ENCODE measurements at places on chromosomes 12 and 14. TPM values are rescaled to one million over a fixed set of nuclear protein-coding genes. Genes with fewer than 3 reads are reported as not detected.

GRCh38 chr12:58139894-58140293 lies 198.5 kb downstream of the ATP23 start:
- H3K27me3 ChIP-seq: no peaks in the 10 kb centered on the region
- H3K36me3 ChIP-seq: no peaks in the 10 kb centered on the region
- no peak overlapping the region for H3K4me3 ChIP-seq
- no peak overlapping the region for H3K27ac ChIP-seq
- no peak for DNase-seq

SERPINA10 gene
- total RNA-seq: 0.28 TPM

LTBP2 gene
- total RNA-seq: 973 TPM

ADSS1 gene
- total RNA-seq: 87.3 TPM

TMEM106C gene
- total RNA-seq: 149 TPM

MGP gene
- total RNA-seq: 6,234 TPM

GALNT16 gene
- total RNA-seq: 12.1 TPM

- peaks cover 13% of the 10 kb centered on the region for H3K4me1 ChIP-seq
- H3K36me3 ChIP-seq: no peaks in the 10 kb centered on the region
- H3K4me3 ChIP-seq: no peak overlapping the region
- no peak for DNase-seq
Measured at GRCh38 chr12:96383991-96384390, 16.2 kb downstream of the CDK17 start.

DDIT3 gene
- 35.5 TPM for total RNA-seq

GRCh38 chr12:130461839-130462557 lies 124.3 kb downstream of the PIWIL1 start:
- no peaks in the 10 kb centered on the region for H3K36me3 ChIP-seq
- no peak overlapping the region for H3K27ac ChIP-seq
- H3K27me3 ChIP-seq: no peaks in the 10 kb centered on the region
- DNase-seq: no peak

LRRC9 gene
- total RNA-seq: not detected

- H3K4me1 ChIP-seq: no peaks in the 10 kb centered on the region
- DNase-seq: no peak
- H3K27me3 ChIP-seq: no peaks in the 10 kb centered on the region
- no peak overlapping the region for H3K4me3 ChIP-seq
Measured at GRCh38 chr14:50619569-50620141, 48.5 kb downstream of the SAV1 start.

NDRG2 gene
- total RNA-seq: 139 TPM

DNA sequence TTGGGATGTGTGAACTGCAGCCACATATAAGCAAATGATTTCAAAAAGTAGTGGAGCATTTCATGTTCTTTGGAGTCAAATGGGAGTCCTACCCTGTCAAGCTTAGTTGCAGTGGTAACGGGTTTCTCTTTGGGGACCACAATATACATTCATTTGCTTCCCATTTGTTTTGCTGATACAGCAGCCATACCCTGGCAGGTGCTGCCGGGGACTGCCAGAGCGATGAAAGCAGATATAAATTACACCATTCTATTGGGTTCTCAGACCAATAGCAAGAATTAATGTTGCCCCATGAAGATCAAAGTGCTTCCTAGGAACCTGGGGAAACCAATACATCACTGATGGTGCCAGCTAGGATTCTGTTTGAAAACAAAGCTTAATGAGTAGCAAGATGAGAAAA lies 1621.5 kb upstream of the FLRT2 start:
- no peak overlapping the region for H3K27ac ChIP-seq
- no peak for DNase-seq
- no peaks in the 10 kb centered on the region for H3K4me1 ChIP-seq
- no peaks in the 10 kb centered on the region for H3K36me3 ChIP-seq
- no peaks in the 10 kb centered on the region for H3K27me3 ChIP-seq

GRCh38 chr14:100267990-100268389 lies 29.0 kb downstream of the YY1 start:
- peaks cover 16% of the 10 kb centered on the region for H3K4me1 ChIP-seq
- DNase-seq: no peak
- no peaks in the 10 kb centered on the region for H3K27me3 ChIP-seq
- H3K4me3 ChIP-seq: no peak overlapping the region

GRCh38 chr12:91984556-91984955 lies 161.1 kb downstream of the BTG1 start:
- no peak for DNase-seq
- H3K27me3 ChIP-seq: no peaks in the 10 kb centered on the region
- H3K4me3 ChIP-seq: no peak overlapping the region
- no peaks in the 10 kb centered on the region for H3K36me3 ChIP-seq
- no peak overlapping the region for H3K27ac ChIP-seq

PLEKHD1 gene
- 0.49 TPM for total RNA-seq

GRCh38 chr14:22648506-22648905 lies 4.4 kb upstream of the OR6J1 start:
- H3K4me3 ChIP-seq: no peak overlapping the region
- no peaks in the 10 kb centered on the region for H3K4me1 ChIP-seq
- H3K27ac ChIP-seq: no peak overlapping the region
- no peaks in the 10 kb centered on the region for H3K36me3 ChIP-seq
- no peaks in the 10 kb centered on the region for H3K27me3 ChIP-seq

GRCh38 chr12:26938701-26939062 lies 412 bp downstream of the FGFR1OP2 start:
- H3K36me3 ChIP-seq: no peaks in the 10 kb centered on the region
- H3K27ac ChIP-seq: peak overlapping the region; percentile 96
- peaks cover 61% of the 10 kb centered on the region for H3K4me1 ChIP-seq

DNA sequence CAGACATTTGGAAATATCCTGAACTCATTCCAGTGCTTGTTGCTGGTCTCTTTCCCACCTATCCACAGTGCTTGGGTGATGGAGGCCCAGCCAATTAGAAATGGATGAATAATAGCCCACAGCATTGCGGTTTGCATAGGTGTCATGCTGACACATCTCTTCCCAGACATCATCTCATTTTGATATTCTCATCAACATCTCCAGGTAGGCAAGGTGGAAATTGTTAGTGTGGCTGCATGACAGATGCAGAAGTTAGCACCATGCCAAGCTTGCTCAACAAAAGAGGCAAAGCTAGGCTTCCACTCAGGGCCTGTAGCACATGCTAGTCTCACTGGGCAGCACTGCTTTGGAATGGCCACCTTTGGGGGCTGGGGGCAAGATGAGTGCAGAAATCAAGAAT lies 1118.9 kb downstream of the VRK1 start:
- H3K27ac ChIP-seq: no peak overlapping the region
- no peak overlapping the region for H3K4me3 ChIP-seq
- no peak for DNase-seq
- no peaks in the 10 kb centered on the region for H3K36me3 ChIP-seq

DNA sequence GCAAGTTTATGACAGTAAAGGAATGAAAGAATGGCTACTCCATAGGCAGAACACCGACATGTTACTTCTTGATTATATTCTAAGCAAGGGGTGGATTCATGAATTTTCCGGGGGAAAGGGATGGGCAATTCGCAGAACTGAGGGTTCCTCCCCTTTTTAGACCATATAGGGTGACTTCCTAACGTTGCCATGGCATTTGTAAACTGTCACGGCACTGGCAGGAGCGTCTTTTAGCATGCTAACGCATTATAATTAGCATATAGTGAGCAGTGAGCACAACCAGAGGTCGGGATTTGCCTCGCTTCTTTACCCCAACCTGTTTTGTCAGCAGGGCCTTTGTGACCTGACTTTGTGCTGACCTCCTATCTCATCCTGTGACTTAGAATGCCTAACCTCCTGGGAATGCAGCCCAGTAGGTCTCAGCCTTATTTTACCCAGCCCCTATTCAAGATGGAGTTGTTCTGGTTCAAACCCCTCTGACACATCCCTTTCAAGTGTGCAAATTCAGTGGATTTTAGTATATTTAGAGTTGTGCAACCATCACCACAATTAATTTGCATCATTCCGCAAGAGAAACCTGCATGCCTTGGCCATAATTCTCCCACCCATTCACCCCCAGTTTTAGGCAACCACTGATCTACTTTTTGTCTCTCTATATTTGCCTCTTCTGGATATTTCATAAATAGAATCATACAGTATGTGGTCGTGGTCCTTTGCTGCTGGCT lies 27.4 kb downstream of the PALS1 start:
- H3K4me1 ChIP-seq: peaks cover 60% of the 10 kb centered on the region
- H3K4me3 ChIP-seq: peak overlapping the region; percentile 18
- DNase-seq: no peak
- H3K27ac ChIP-seq: no peak overlapping the region
- no peaks in the 10 kb centered on the region for H3K27me3 ChIP-seq

GRCh38 chr12:122182887-122183587 lies at the start of gene LRRC43:
TSS of gene LRRC43 (plus strand) at chr12:122183123. CDS start at chr12:122183145, 22 bp downstream.
- no peaks in the 10 kb centered on the region for H3K36me3 ChIP-seq
- no peak for DNase-seq
- H3K27me3 ChIP-seq: peaks cover 3% of the 10 kb centered on the region
- H3K4me3 ChIP-seq: peak within 1 kb of the TSS; percentile 79
- H3K4me1 ChIP-seq: peaks cover 5% of the 10 kb centered on the region

- H3K27ac ChIP-seq: peak overlapping the region; percentile 12
- peaks cover 5% of the 10 kb centered on the region for H3K36me3 ChIP-seq
- peak overlapping the region; percentile 47 for H3K4me3 ChIP-seq
- H3K4me1 ChIP-seq: peaks cover 5% of the 10 kb centered on the region
- DNase-seq: no peak
- H3K27me3 ChIP-seq: no peaks in the 10 kb centered on the region
Measured at GRCh38 chr12:561908-562593, 101.2 kb downstream of the NINJ2 start.

POTEM gene
- not detected for total RNA-seq

DNA sequence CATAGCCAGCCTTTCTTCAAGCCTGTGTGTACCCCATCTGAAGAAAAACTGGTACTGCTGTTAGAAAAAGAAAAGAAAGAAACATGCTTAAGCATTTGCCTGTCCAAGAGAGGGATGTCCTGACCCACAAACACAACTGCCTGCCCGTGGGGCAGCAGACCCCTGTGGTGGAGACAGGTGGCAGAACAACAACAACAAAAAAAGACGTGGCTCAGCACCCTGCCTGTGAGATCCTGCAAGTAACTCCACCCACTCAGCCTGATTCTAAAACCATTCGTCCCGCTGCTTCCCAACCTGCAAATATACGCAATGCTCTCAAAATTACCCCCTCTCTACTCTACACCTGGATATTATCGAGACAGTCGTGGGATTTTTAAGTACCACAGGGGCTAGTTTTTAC lies 64.9 kb upstream of the ZDHHC17 start:
- H3K27ac ChIP-seq: no peak overlapping the region
- no peak for DNase-seq
- H3K27me3 ChIP-seq: no peaks in the 10 kb centered on the region
- no peaks in the 10 kb centered on the region for H3K36me3 ChIP-seq
- H3K4me1 ChIP-seq: no peaks in the 10 kb centered on the region

DNA sequence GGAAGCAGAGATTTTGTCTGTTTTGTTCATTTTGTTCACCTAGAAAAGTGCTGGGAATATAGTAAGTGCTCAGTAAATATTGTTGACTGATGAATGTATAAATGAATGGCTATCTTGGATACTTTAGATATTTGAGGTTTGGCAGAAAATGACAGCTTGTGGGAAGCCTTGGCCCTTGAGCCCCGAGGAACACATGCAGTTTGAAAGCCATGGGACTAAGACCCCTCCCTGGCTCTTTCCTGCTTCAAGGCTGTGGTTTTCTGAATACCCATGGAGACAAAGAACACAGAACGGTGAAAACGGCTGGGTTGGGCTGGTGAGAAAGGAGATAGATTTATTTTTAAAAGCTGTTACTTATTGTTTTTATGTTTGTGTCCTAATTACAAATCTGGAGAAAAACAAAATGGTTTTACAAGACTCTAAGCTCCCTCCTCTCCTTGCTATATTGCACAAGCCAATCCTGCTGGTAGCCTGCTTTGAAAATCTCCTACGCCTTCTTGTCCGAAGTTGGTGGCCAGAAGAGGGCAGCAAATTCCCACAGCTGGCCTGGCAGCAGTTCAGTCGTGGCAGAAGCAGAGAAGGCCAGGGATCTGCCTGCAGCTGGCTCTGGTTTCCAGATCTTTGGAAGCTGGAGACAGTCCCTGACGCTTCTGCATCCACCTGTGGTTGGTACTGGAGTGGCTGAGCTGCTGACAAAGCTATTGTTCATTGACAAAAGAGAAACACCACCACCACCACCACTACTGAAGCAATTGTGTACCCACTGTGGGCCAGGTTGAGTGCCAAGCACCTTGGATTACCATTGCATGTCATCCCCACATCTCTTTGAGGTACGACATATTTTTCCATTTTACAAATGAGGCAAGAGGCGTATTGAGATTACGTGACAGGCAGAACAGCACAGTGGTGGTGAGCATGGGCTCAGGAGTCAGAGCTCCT lies 5.2 kb upstream of the KRT85 start:
- H3K4me3 ChIP-seq: no peak overlapping the region
- no peaks in the 10 kb centered on the region for H3K36me3 ChIP-seq
- no peaks in the 10 kb centered on the region for H3K27me3 ChIP-seq
- DNase-seq: no peak
- H3K27ac ChIP-seq: no peak overlapping the region
- H3K4me1 ChIP-seq: peaks cover 16% of the 10 kb centered on the region

DBX2 gene
- total RNA-seq: not detected

All from thoracic aorta (tissue), 2 donors.